NCI-H345 (cell line): ENCODE measurements at places on chromosomes 16 and 17.
A peak's percentile ranks its signal among the peaks of the same experiment; 100 is the strongest.

DNA sequence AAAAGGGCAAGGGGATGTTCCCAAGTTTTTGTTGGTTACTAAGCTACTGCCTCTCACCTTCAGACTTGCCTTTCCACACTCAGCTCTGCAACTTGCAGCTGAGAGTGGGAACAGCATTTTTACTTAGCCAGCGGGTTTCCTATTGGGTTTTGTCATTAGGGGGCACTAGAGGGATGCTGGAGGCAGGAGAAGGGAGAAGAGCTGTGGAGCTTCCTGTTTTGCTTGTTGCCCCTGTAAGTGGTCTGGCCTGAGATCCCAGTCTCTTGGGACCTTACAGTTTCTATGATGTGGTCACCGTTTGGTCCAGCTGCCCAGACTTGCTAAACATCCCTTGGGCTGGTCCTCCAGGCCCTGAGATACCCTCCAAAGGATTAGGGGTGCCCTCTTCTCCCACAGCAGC is 209.6 kb upstream of the NLRP1 start:
- peak; percentile 13 for DNase-seq

- no peak for DNase-seq
Observed at GRCh38 chr16:28308794-28309584, 16.7 kb downstream of the SBK1 start.

DNA sequence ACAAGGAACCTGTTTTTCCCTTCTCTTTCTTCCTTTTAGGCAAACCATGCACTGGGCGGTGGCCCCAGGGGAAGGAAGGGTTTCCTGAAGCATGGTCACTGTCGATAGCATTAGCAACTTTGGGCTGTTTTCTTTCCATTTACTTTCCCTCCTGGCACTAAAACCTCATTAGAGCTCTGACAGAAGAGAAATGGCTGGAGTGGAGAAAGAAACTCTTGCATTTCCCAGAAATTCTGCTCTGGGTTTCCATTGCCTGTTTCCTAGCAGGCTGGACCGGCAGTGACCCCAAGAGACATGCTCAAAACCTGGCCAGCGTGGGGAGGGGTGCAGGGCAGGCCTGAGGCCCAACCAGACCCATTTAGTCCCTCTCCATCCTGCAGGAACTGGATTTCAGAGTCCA is 230.7 kb upstream of the CCL2 start:
- DNase-seq = no peak

DNA sequence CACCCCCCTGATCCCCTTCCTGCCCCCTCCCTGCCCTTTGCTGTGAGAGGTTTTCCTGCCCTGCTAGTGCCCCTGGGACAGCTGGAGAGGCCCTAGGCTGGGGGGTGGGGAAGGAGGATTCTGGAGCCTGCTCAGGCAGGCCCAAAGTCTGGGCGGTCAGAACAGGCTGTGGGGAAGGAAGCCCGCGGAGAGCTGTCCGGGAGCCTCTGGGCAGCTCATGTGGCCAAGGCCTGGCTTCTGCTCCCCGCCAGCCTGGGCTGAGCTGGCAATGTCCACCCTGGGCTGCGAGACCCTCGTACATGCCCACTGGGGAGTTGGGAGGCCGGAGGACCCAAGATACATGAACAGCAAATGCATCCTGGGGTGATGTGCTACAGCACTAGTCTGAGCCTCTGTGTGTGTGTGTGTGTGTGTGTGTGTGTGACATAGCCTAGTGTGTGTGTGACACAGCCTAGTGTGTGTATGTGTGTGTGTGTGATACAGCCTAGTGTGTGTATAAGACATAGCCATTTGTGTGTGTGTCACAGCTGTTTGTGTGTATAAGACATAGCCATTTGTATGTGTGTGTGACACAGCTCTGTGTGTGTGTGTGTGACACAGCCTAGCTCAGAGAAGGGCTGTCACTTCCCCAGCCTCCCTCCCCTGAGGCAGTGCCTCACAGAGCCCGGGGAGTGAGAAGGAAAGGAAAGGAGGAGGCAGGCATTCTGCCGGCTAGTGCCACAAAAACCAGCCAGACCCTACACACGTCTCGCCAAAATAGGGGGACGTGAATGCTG is 201.4 kb upstream of the CIBAR2 start:
- no peak for DNase-seq

DNA sequence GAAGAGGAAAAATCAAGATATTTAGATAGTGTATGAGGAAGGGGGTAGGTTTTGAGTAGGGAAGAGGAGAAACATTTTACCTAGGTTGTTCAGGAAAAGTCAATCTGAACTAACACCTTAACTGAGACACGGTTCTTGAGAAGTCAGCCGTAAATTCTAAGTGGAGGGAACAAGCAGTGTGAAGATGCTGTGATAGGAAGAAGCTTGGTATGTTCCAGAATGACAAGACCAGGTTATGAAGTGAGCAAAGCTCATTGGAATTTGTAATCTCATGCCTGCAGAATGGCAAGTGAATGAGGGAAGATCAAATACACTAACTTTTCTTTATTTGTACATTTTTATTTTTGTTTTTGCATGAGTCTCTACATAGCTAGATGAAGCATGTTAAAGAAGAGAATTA is 307.6 kb downstream of the ZFHX3 start:
- no peak for DNase-seq

- DNase-seq = no peak
Observed at GRCh38 chr16:10067835-10068234, 114.4 kb downstream of the GRIN2A start.

GRCh38 chr17:28551421-28552175 is 826 bp downstream of the UNC119 start:
- peak; percentile 37 for DNase-seq

- DNase-seq = peak; percentile 50
Observed at GRCh38 chr17:77419547-77420094, 278.9 kb downstream of the SEC14L1 start.

GRCh38 chr16:29925105-29925756 is 795 bp downstream of the KCTD13 start:
- DNase-seq = no peak

- DNase-seq = no peak
Observed at GRCh38 chr17:4641297-4642195, at the start of gene ALOX15. Gene ALOX15 (minus strand): TSS chr17:4641678. CDS start chr17:4641651, 27 bp downstream.

GRCh38 chr16:84570739-84571403 is 47.0 kb downstream of the COTL1 start:
- DNase-seq = no peak

- DNase-seq = no peak
Observed at GRCh38 chr16:79750311-79750710, 149.8 kb upstream of the MAF start.

- DNase-seq = no peak
Observed at GRCh38 chr16:28602529-28602928, 5.7 kb upstream of the SULT1A2 start.

DNA sequence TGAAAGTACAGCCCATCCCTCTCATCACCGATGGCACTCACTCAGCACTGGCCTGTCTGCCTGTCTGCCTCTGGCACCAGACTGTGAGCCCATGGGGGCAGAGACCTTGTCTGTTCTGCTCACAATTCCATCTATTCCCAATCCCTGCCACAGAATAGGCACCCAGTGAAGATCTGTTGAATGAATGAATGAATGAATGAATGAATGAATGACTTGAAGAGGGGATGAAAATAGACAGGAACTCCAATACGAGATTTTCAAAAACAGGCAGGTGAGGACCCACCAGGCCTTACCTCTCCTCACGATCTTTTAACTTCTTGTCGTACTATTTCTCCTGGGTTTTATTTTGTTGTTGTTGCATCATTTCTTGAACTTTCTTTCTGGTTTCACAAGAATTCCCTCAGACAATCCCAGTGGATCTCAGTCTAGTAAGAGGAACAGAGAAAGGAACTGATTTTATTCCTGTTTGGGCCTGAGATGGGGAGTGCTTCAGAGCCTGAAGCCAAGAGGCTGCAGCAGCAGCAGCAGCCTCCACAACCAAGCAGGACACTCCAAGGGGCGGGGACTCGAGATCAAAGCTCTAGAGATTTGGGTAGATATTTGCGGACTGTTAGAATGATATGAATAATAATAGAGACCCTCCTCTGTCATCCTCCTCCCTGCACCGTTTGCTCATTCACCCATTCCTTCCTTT is 17.7 kb downstream of the KRT9 start:
- DNase-seq = no peak

DNA sequence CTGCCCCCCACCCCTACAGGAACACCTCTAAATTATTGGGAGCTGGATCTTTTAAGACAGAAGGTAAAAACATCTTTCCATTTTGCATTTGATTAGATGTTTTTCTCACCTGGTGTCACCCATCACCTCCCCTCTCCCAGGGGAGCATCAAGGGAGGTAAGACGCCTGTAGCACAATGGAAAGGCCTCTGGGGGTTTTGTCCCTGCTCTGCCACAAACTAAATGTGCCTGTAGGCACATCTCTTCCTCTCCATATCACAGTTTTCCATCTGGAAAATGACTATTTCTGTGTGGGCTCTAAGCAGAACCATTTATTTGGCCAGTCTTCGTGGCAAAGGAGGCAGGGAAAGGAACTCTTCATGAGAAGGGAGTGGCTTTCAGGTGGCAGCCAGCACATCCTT is 76.6 kb downstream of the GNAO1 start:
- no peak for DNase-seq

DNA sequence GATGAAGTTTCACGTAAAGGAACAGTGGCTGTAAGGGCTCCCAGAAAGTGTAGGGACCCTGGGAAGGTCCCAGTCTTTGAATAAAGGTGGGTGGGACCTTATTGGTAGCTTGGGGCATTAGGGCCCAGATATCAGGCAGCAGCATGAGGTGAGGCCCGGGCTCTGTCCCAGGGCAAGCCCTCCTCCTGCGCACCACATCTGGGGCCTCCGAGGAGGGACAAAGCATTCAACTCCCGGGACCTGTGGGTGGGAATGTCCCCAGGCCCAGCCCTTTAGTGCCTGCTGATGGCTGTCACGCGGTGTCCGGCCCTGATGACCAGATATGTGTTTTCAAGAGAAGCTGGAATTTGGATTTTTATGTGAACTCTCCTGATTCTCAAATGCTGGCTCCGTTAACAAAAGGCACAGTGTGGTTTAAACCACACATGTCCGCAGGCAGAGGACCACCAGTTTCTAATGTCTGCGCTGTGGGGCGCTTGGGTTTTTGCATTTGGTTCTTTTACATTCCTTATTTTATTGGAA is 30.4 kb downstream of the RAI1 start:
- DNase-seq = no peak
